Stimulated activated CD4-positive, alpha-beta T cell treated with anti-CD3 and anti-CD28 coated beads, Interleukin-1b, Interleukin-23, amount 100 ng/mL, for 1 hour (primary cell): ENCODE measurements at places on chromosomes 11 and 22.

DNA sequence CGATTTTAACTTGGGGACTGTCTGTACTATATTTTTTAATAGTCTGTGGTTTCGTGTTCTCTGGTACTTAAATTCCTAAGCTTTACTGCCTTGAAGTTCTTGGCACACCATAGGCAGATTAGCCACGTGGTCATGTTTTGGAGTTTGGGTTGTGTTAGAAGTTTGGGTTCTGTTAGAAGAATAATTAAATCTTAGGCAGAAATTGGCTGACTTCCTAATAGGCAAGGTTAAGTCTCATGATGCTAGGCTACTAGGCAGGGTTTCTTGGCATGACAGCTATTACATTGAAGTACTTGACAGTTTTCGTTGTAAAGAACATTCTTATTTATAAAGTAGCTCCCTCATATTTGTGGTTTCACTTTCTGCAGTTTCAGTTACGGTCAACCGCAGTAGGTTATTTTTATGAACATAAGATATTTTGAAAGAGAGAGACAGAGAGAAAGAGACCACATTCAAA, 30.0 kb upstream of the MMP7 start:
- DNase-seq: no peak

DNA sequence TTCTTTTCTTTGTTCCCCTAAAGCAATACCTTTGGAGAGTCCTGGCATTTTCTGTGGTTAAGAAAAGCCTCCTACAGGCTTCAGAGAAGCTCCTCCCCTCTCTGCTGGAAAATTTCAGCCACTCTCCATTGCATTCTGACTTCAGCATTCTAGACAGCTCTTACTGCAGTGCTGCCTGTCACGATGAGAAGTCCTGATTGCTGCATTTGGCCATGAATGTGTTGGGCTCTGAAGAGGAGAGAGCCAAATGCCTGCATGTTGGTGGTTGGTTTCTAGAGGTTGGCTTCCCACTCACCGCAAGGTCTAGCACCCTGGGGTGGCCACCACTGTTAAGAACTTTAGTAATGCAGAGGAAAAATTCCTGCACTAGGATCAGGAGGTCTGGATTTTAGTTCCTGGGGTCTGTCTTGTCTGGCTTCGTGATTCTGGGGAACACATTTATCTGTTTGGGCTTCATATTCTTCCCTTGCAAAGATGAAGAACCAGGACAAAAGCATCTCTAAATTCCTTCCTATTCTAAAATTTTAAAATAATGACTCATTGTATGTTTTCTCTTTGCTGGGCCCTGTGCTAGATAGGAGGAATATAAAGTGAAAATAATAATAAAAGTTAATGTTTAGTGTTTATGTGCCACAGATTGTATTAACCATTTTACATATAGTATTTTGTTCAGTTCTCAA, 38.1 kb downstream of the COA4 start:
- DNase-seq: no peak

GRCh38 chr11:15748132-15748531, 608.2 kb downstream of the SOX6 start:
- DNase-seq: no peak

DNA sequence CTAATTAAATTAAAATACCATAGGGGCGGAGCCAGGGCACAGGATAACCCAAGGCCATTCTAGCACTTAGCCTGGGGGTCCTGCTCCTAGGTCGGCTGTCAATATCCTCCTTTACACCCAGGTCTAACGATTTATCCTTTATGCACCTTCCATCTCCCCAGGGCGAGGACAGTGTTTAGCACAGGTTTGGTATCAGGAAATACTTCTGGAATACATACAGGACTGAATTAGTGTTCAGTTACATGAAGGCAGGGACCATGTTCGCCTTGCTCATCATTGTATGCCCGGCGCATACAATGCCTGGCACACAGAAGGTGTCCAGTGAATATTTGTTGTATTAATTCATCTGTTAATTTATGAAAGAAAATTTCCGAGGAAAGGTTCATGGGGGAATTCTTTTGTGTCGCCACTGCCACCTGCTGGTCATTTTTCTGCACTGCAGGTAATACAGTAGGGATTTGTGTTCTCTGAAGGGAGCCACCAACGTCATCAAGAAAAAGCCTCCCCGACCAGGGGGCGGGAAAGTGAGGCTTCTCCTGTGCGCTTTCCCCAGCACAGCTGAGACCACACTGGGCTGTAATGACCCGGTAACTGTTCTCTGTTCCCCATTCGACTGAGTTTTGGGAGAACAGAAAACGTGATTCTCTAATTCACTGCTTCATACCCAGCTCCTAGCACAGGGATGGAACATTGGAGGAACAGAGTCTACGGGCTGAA, 68.7 kb upstream of the ASPHD2 start:
- peak; percentile 51 for DNase-seq

DNA sequence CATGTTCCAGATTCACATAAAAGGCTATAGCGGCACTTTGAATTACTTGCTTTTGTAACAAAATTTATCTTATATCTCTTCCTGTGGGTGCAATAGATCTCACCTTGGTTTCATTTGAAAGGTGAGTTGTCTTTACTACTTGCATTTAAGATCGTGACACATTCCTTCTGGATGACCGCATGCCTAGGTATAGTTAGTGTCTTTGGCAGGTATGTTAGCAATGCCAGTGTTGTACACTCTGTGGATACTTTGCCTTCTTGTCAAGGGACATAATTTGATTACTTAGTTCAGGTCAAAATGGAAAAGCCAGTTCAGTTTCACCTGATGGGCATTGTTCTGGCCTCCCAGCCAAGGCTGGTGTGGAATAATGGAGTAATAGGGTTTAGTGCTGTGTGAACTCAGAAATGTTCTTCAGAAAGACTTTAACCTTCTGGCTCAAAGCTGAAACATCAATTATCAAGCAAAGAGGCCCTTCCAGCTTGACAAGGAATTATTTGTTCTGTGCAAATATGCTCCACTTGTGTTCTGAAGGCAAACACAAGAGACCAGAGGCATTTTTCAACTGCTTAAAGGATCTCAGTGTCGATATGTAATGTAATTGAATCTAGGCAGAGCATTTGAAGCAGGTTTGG, 64.6 kb downstream of the AMOTL1 start:
- no peak for DNase-seq

GRCh38 chr11:76621466-76621865, 49.1 kb downstream of the LRRC32 start:
- no peak for DNase-seq

- no peak for DNase-seq
Measured at GRCh38 chr11:27313157-27313821, 49.7 kb downstream of the CCDC34 start.

DNA sequence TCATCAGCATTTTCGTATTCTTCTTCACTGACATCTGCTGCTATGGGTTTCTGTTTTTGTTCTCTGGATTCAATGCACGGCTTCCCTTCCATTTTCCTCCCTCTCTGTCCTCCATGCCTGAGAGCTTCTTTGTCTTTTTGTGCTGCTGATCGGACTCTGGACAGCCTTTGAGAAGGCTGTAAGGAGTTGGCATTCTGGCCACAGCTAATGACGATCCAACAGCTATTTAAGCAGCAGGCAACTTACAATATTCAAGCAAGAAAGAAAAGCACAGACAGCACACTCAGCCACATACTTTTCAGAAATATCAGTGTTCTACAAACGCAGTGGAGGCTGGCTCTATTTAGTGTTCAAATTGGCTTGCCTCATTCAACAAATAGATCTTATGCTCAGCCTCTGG, 60.9 kb upstream of the ZC3H12C start:
- DNase-seq: no peak

DNA sequence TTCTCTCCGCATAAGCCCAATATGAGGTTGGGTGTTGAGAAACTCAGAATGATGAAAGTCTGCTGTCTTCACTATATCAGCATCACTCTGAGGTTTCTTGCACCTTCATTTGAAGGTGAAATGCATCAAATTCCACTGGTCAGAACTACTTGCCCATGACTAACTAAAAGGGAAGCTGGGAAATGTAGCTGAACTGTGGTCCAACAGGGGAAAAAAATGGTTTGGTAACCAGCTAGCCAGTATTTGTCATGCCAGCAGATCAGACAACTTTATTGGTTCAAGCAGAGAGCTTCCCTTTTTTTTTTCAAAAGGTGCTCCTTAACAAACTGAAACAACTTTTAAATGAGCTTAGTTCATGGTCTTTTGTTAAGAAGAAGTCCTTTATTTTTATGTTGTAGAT, 14.2 kb upstream of the PIK3C2A start:
- DNase-seq: no peak

DNA sequence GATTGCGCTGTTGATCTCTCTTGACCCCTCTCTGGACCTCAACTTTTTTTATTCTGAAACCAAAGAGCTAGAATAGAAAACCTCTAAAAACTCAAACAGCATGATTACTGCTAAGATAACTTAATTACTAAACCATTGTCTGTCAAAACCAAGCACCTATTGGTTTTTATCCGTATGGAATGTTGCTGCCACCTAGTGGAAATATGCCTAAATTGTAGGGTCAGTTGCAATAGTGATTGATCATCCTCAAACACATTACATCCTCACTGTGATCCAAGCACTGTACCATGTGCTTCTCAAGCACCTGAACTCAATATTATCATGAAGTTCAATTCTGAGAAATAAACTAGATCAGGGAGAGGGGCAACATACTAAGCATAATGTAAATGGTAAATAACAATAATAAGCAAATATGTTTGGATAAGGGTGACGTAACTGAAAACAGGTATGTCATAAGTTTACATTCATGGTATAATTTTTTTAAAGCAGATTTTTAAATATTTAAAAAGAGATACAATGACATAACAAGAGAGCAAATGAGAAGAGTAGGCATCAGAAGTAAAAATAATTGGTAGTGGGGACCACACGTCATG, 3.8 kb upstream of the OR5A2 start:
- no peak for DNase-seq

- no peak for DNase-seq
Measured at GRCh38 chr11:47378836-47379170, 456 bp upstream of the SPI1 start.
